ENCODE measurements at places on chromosomes 6 and 20. TPM values are rescaled to one million over a fixed set of nuclear protein-coding genes. Genes with fewer than 3 reads are reported as not detected.
A peak's percentile ranks its signal among the peaks of the same experiment; 100 is the strongest.

- no peak overlapping the region for H3K27ac ChIP-seq
- no peaks in the 10 kb centered on the region for H3K36me3 ChIP-seq
- H3K4me3 ChIP-seq, result no peak overlapping the region
- H3K27me3 ChIP-seq, result no peaks in the 10 kb centered on the region
Measured at GRCh38 chr6:65289491-65289890, 417.5 kb downstream of the EYS start.

GRCh38 chr20:986733-987355, 15.3 kb downstream of the RSPO4 start:
- peaks cover 3% of the 10 kb centered on the region for H3K27me3 ChIP-seq
- no peak for DNase-seq
- no peaks in the 10 kb centered on the region for H3K36me3 ChIP-seq
- H3K27ac ChIP-seq, result no peak overlapping the region

Gene GPANK1
- 8.9 TPM for total RNA-seq

Gene RRBP1
- total RNA-seq, result 179 TPM

DNA sequence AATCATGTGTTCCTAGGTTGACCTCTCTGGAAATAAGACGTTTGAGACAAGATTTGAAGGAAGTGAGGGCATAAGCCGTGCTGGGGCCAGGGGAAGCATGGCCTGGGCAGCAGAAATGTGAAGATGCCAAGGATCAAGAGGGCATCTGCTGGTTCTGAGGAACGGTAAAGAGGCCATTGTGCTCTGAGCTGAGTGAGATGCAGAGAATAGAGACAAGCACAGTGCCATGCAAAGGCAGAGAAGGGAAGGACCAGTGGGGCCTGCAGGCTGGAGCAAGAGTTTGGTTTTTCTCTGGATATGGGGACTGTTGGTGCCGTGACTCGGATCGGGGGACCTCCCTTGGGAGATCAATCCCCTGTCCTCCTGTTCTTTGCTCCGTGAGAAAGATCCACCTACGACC, 50.8 kb downstream of the SMPDL3A start:
- H3K27ac ChIP-seq, result no peak overlapping the region
- no peaks in the 10 kb centered on the region for H3K36me3 ChIP-seq
- peaks cover 7% of the 10 kb centered on the region for H3K27me3 ChIP-seq
- H3K4me3 ChIP-seq, result no peak overlapping the region
- H3K4me1 ChIP-seq, result no peaks in the 10 kb centered on the region
- no peak for DNase-seq

GRCh38 chr6:16318538-16318937, 80.2 kb downstream of the GMPR start:
- H3K27ac ChIP-seq, result no peak overlapping the region
- H3K4me1 ChIP-seq, result peaks cover 6% of the 10 kb centered on the region
- H3K27me3 ChIP-seq, result no peaks in the 10 kb centered on the region
- no peak overlapping the region for H3K4me3 ChIP-seq
- DNase-seq, result no peak
- no peaks in the 10 kb centered on the region for H3K36me3 ChIP-seq

GRCh38 chr6:33965766-33966165, 162.0 kb upstream of the MLN start:
- no peak for DNase-seq
- peaks cover 9% of the 10 kb centered on the region for H3K36me3 ChIP-seq
- H3K27me3 ChIP-seq, result peaks cover 8% of the 10 kb centered on the region
- H3K4me1 ChIP-seq, result peaks cover 9% of the 10 kb centered on the region

GRCh38 chr20:48657426-48658197, 170.2 kb downstream of the PREX1 start:
- peaks cover 71% of the 10 kb centered on the region for H3K36me3 ChIP-seq
- peak; percentile 64 for DNase-seq
- peaks cover 27% of the 10 kb centered on the region for H3K27me3 ChIP-seq
- no peak overlapping the region for H3K27ac ChIP-seq
- H3K4me3 ChIP-seq, result peak overlapping the region; percentile 69
- H3K4me1 ChIP-seq, result peaks cover 17% of the 10 kb centered on the region

GRCh38 chr6:46221222-46221793, 50.5 kb upstream of the ENPP5 start:
- H3K27me3 ChIP-seq, result peaks cover 1% of the 10 kb centered on the region
- H3K36me3 ChIP-seq, result no peaks in the 10 kb centered on the region
- no peak overlapping the region for H3K4me3 ChIP-seq
- no peaks in the 10 kb centered on the region for H3K4me1 ChIP-seq

Gene ADAM33
- total RNA-seq, result 0.23 TPM

- no peaks in the 10 kb centered on the region for H3K36me3 ChIP-seq
- H3K4me1 ChIP-seq, result peaks cover 49% of the 10 kb centered on the region
- no peak for DNase-seq
- no peak overlapping the region for H3K4me3 ChIP-seq
- no peak overlapping the region for H3K27ac ChIP-seq
- H3K27me3 ChIP-seq, result peaks cover 2% of the 10 kb centered on the region
Measured at GRCh38 chr20:12924126-12924525, 84.6 kb upstream of the SPTLC3 start.

Gene NUP43
- total RNA-seq, result 54.4 TPM
